Stimulated activated CD8-positive, alpha-beta memory T cell treated with anti-CD3 and anti-CD28 coated beads, Interleukin-12 subunit alpha, Interleukin-12 subunit beta, amount 100 ng/mL, for 4 hours (primary cell): ENCODE measurements at places on chromosomes 11 and 22.

DNA sequence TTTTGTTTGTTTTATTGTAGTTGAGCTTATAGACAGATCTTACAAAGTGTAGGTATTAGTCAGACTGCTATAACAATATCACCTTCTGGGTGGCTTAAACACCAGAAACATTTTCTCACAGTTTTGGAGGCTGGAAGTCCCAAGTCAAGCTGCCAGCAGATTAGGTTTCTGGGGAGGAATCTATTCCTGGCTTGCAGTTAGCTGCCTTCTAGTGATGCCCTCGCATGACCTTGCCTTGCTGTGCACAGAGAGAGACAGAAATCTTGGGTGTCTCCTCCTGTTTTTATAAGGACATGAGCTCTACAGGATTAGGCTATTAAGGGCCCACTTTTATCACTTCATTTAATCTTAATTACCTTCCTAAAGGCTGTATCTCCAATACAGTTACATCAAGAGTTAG lies 1635.2 kb downstream of the FAM181B start:
- DNase-seq = no peak

GRCh38 chr11:9228091-9228490 lies 37.1 kb downstream of the DENND5A start:
- DNase-seq = no peak

DNA sequence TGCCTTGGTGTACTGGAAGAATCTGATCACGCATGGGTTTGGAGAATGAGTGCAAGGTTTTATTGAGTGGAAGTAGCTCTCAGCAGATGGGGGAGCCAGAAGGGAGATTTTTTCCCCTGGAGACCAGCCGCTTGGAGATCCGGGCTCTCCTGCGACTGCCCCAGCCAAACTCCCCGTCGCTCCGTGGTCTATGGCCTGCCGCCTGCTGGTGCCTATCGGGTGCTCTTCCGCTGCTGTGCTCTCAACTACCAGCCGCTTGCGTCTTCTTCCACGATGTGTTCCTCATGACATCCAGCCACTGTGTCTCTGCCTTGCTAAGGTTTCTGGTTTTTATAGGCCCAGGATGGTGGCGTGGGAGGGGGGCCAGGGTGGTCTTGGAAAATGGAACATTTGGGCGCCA lies 145.6 kb upstream of the UBASH3B start:
- no peak for DNase-seq

- no peak for DNase-seq
These were observed 4.6 kb upstream of the DIXDC1 start for GRCh38 chr11:111932611-111932950.

DNA sequence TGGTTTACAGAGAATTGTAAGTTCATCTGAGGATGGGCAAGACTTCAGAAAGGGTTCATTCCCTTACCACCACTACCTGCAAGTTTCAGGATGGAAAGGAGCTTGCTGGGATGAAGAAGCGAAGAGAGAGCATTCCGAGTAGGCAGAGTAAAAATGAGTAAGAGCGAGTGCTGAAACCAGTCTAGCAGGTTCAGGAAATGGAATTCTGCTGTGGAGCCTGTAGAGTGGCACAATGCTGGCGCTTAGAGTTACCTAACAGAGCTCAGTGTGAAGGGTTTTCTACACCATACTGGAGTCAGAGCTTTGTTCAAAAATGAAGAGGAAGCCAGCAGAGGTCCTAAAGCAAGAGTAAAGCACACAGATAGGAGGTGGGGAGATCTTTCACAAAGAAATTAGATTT lies 179.2 kb upstream of the ZC3H12C start:
- DNase-seq = no peak
